ENCODE measurements at places on chromosomes 3 and 15.

- DNase-seq = no peak
Observed at GRCh38 chr3:165193366-165194254, 2.6 kb downstream of the SLITRK3 start.

DNA sequence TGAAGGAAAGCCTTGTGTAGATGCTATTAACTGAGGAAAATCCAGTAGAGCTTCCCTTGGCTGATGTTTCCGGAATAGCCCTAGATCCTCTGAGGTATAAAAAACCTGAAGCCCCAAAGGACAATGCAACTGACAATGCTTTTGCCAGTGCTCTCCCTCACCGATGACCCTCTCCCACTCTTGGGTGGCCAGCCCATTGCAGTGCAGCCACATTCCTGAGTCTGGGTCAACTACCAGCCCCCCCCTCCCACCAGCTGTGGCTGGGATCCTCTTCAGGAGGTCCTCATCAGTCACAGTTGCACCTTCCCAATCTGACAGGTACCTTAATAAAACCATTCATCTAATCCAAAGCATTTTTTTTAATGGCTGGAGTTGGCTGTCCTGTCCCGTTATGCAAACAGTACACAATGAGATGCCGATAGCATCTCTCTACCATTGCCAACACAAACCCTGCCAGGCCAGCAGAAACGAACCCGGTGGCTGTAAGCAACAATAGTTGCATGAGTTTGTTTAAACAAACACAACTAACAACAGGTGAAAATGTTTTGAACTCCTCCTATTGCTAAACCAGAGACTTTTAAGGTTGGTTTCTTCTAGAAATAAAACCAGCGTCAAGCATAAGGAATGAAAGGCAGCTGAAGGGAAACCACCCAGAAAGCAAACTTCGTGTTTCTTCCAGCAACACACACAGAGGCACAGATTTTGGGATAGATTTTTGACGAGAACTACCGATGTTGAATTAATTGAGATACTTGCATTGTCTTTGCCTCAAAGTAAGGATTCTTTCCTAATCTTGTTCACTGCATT lies 128.3 kb upstream of the ARHGEF3 start:
- no peak for DNase-seq

DNA sequence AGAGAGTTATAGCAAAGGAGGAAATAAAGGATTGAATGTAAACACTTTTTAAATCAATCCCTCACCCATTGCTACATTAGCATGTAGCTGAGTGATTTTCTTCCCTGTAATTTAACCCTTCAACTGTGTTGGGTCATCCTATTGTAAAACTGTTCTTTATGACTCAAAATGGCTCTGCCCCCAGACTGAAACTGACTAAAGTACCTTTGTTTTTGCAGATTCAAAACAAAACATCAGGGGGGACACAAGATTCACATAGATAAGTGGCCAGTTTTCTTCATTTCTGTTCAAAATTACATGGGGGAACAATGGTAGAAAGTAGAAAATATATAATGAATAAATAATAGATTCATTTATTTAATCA lies 268.4 kb downstream of the IGSF11 start:
- no peak for DNase-seq

DNA sequence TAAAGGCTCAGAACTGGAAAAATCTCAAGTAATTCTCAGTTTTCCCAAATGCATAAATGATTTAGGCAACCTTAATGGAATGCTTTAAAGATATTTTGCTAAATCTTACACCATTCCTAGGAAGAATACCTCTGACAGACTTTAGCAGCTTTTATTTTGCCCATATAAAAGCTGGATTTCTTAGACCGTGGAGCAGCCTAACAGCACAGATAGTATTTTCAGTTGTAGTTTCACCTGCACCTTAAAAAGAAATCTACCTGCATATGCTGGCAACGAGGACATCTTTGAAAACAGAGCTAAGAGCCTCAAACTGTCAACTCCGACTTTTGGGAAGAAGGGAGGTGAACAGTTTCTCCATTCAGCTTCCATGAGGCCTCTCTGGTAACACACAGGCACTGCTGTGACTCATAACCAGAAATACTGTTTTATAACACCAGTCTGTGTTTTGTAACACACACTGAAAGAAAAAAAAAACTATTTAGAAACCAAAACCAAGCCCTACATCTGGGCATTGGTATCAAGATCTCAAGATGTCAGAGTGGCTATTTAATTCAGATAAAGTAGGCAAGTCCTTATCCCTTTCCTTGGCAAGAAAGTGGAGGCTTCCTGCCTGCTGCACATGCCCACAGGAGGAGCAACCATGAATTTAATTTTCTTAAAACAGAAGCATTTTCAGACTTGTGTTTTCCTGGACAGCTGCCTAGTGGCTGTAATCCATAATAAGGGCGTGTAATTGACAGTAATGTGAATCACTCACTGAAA lies 181.5 kb upstream of the ICE2 start:
- DNase-seq = no peak

DNA sequence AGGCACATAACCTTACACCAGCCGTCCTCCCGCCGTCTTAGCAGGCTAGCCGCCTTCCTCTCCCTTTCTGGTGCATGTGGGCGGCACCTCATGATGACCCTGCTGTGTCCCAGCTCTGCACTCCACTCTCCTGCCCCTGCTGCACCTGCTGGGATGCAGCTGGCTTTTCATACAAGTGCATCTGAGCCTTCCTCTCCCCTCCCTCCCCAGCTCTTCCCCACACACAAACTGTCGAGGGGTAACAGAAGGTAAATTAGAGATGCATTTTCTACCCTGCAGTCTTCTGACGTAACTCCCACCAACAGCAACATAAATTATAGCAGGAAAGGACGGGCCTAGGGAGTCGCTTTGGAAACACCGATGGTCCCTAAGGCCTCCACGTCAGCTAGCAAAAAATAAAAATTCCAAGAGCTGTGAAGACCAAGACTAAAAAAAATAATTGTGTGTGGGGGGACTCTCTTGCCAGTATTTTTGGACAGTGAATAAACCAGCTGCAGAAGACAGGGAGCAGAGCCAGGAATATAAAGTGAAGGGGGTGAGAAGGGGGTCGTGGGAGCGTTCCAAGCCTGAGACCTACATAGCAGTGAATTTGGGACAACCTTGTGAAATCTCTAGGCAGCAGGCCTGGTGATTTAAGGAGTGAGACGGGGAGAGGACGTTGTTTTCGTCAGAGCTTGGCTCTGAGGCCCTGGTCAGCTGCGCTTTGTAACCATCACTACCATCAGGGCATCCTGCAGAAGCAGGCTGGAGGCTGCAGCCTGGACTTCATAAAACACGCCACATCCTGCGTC lies 216.2 kb downstream of the ADAMTS17 start:
- DNase-seq = no peak

DNA sequence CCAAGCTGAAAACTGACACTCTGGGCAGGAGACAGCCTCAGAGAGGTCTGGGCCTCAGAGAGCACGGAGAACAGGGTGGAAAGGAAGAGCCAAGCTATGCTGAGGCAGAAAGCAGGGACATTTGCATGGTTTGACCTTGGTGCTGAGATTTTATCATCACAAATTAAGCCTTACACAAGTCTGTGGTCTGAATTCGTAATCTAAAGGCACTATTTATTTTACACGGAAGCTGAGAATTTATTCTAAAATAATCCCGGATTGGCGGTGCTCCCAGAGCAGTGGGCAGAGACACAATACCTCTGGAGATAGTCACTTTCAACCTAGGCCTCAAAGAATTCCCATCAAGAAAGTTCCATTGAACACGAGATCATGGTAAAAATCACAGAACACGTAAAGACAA lies 47.5 kb downstream of the CFAP92 start:
- DNase-seq = no peak

GRCh38 chr15:84611631-84612030 lies 10.8 kb downstream of the ZSCAN2 start:
- no peak for DNase-seq
